ENCODE measurements at places on chromosomes 16 and 17.

- DNase-seq, result no peak
Measured at GRCh38 chr17:679491-679890, 35.1 kb downstream of the VPS53 start.

DNA sequence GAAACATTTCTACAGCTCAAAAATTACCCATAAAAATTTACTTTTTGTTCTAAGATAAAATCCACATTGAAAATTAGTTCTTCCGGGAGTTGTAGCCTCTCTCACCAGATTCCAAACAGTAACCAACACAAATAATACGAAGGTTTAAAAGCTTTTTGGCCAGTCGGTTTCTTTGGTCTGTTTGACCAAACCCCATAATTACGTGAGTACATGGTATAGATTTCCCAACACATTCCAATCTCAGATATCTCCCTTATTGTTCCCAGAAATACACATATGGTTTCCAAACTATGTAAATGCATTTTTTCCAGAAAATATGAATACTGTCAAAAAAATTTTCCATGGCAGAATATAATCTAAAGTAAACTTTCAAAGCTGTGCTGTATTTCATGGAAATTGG, 722.0 kb downstream of the KCNJ2 start:
- DNase-seq, result no peak

DNA sequence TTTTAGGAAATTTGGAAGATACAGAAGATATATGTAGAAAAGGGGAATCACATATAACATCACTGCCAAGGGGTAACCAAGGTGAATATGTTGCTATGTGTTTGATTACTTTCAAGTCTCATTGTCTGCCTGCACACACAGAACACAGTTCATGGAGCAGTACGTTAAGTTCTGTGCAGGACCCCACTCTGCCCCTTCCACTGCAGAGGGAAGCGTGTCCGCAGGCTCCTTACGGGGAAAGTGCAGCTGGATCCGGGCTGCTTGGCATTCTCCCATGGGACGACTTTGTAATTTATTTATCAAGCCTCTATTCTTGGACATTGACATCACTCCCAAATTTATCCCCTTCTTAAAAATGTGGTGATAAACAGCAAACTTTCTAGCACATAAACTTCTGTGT, 226.8 kb downstream of the FOXL1 start:
- no peak for DNase-seq

- no peak for DNase-seq
Measured at GRCh38 chr16:17448640-17449638, 21.8 kb downstream of the XYLT1 start.

DNA sequence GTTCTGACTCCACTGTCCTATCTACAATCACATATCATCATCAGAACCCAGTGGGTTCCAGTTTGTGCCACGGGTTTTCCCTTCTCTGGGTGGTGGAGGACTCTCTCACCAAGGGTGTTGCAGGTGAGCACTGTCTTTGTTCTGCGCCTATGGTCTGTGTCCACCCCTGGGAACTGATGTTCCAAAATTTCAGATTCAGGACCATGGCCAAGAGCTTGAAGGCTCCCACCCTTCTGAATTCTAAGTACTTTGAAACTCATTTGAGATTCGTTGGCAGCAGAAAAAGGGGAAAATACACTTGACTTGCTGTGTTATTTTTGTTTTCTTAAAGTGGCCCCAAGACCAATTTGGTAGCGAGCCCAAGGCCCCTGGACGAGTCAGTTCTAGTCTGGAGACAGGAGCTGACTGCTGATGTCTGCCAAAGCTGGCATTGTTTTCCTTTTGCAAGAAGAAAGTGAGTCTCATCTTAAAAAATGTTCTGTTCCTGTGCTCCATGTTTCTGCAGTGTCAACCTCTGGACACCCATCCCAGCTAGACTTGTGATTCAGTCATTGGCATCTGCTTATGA, 310.9 kb downstream of the HAPSTR1 start:
- no peak for DNase-seq

- DNase-seq, result no peak
Measured at GRCh38 chr17:42248351-42249179, 27.6 kb downstream of the STAT5B start.

DNA sequence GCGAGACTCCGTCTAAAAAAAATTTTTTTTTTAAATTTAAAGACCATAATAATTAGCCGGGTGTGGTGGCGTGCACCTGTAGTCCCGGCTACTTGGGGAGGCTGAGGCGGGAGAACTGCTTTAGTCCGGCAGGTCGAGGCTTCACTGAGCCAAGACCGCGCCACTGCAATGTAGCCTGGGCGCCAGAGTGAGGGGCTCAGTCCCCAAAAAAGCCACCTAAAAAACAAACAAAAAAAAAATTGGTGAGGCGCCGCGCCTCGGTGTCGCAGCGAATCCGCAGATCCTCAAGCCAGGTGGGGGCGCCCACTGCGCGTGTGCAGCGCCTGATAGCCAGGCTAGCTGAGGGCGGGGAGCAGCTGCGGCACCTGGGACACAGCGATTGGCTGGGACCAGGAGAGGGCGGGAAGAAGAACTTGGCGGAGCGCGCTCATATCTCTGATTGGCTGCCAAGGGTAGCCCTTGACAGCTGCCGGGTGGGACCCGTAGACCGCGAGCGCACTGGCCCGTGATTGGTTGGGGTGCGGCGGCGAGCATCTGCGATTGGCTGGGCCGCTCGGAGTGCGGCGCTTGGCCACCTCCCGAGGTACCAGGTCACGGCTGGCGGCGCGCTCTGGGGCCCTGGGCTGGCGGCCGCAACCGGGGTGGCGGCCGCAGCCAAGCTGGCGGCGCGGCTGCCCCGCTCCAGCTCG, 9.0 kb upstream of the CLDN9 start:
- DNase-seq, result peak; percentile 99

DNA sequence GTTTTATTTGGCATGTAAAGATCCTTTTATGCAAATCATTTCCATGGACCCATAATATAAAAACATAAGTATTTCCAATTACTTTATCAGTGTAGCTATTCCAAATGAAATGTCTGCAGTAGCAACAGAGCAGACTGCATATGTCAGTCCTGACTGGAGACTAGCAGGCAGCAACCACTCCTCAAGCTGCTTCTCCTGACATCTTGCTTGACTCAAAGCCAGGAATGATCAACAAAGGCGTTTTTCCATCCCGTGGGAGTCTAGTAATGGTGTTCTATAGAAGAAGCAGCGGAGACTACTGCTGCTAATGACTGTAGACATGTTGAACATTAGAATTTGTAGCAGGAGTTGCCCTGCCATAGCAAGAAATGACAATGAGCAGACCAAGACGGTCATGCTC, 73.2 kb upstream of the AKTIP start:
- no peak for DNase-seq

DNA sequence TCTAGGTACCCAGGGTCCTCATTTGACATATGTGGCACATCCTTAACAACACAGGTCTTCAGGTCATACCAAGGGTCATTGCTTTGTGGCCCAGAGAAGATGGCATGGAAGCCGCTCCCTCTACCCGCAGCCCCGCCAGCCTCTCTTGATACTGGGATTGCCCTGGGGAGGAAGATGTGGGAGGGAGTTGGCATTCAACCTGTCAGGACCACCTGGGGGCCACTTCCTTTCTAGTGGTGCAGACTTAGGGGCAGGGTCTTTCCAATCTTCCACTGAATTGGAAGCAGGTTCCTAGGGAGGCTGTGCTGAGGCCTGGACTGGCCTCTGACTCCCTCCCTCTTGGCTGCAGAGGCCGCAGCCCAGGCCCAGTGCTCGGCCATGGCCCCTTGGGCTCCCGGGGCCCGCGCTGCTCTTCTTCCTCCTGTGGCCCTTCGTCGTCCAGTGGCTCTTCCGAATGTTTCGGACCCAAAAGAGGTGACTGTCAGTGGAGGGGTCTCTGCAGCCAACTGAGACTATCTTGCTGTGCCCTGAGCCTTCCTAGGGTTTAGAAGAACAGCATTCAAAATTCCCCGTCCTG, 5.1 kb upstream of the HEXIM1 start:
- DNase-seq, result no peak

GRCh38 chr17:40035162-40035559, 19.0 kb downstream of the MED24 start:
- DNase-seq, result peak; percentile 74

DNA sequence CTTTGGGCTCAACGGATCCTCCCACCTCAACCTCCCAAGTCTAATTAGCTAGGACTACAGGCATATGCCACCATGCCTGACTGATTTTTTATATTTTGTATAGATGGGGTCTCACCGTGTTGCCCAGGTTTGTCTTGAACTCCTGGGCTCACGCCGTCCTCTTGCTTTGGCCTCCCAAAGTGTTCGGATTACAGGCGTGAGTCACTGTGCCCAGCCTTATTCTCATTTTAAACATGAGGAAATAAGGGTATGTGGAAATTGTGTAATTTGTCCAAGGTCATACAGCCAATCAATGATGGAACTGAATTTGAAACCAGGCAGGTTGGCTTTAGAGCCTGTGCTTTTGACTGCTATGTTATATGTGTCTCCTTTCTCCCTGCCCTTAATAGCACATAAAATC, 27.4 kb upstream of the AQP8 start:
- DNase-seq, result no peak

DNA sequence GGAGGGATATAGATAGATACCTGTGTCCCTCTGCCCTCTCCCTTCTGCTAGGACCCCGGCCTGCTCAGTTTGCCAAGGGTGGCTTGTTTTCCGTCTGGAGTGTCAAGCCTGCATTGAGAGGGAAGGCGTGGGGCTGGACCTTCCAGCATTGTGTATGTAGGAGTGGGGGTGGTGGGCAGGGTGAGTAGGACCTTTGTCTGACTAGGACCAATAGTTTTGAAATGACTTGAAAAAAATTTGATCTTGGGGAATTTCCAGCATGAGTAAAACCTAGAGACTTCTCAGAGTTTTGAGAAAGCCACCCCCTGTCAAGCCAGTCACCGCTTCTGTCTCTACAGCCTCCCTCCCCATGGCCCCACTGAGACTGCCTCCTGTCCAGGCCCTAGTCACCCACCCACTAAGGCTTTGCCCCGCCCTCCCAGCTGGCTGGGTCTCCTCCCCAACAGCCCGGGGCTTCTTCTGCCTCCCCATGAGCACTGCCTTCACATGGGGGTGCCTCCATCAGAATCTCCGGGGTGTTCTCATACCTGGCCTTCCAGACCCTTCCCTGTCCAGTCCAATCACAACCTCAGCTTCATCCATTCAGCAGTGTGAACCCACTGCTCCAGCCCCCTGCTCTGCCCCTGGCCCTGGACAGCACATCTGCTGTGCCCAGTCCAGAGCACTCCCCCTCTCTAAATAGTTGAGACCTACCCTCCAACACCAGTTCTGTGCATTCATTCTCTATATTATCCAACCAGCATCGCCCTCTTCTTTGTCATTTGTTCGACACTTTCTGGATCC, 207.0 kb downstream of the MSI2 start:
- peak; percentile 58 for DNase-seq

- no peak for DNase-seq
Measured at GRCh38 chr16:73389085-73389484, 341.2 kb upstream of the ZFHX3 start.

DNA sequence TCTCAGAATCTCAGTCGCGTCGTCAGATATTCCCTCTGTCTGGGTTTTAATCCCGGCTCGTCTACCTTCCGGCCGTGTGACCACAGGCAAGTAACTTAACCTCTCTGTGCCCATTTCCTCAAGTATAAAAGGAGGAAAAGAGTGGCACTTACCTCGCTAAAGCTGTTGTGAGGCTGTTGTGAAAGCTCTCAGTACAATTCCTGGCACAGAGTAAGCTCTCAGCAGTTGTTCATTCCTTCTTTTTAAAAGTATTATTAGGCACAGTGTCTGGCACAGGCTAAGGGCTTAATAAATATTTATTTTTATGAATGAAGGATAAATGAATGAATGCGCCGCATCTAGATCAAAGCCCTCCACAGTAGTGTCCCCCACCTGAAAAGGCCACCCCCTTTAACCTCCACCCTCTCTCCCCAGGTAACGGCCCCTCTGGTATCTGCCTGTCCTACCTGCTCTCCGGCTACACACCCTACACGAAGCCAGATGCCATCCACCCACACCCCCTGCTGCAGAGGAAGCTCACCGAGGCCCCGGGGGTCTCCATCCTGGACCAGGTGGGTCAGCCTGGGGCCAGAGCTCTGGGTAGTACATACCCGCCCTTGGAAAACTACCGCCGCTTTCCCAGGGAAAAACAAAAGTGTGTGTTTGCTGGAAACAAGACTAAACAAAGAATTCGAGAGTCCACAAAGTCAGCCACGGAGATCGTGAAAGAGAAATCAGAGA, 6.0 kb downstream of the OSGIN1 start:
- DNase-seq, result no peak

DNA sequence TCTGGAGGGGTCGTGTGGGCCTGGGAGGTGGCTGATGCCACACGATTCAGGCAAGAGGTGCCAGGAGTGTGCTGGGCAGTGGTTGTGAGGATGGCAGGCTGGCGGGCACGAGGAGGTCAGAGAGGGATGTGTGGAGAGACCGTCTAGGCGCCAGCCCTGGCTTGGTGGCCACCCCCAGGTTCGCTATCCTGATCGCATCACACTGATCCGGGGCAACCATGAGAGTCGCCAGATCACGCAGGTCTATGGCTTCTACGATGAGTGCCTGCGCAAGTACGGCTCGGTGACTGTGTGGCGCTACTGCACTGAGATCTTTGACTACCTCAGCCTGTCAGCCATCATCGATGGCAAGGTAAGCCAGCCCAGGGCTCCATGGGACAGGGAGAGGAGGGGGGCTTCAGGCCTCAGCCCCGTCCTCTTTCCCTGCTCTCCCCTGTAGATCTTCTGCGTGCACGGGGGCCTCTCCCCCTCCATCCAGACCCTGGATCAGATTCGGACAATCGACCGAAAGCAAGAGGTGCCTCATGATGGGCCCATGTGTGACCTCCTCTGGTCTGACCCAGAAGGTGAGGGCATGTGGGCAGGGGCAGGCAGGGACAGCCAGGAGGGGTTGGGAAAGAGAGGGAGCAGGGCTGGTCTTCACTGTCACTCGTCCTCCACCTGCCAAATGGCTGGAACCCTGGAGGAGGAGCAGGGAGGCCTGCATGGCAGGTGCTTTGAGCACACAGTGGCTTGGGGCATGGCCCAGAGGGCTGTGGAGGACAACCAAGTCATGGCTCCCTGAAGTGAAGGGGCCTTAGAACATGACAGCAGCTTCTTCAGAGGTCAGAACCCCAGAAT, 7.6 kb downstream of the PPP4C start:
- DNase-seq, result no peak

GRCh38 chr17:77735566-77736198, 222.8 kb upstream of the TNRC6C start:
- DNase-seq, result no peak

DNA sequence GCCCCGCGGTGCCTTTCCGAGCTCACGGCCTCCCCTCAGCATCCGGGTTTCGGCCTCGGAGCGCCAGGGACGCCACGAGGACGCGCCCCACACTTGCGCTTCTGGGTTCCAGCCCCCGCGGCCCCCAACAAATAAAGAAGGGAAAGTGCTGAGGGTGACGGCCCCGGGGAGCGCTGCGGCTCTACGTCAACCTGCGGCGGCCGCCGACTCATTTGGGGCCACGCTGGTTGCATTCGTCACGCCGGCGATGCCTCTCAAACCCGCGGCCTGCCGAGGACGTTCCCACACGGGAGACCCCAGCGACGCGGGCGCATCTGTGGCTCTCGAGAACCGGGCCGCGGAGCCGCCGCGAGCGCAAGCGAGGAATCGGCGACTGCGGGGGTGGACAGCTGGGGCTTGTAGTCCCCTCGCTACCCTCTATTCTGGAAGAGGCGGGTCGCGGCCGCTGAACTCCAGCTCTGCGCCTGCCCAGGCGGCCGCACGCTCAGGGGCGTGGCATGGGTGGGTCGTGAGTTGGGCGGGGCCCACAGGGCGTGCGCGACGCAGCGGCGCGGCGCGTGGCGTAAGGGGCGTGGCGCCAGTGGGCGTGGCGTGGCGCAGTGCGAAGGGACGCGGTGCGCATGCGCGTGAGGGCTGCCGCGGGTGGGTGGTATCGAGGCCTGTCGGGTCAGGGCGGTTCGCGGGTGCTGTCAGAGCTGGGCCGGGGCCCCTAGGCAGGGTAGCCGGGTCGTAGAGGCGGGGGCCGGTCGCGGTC, at the start of gene AMZ2:
Gene AMZ2 (plus strand): TSS at position 599 of the 754 bp plus-strand sequence. CDS start 2,145 bp downstream, outside the sequence.
- DNase-seq, result peak; percentile 95
